ENCODE measurements at places on chromosomes 2 and 18.

DNA sequence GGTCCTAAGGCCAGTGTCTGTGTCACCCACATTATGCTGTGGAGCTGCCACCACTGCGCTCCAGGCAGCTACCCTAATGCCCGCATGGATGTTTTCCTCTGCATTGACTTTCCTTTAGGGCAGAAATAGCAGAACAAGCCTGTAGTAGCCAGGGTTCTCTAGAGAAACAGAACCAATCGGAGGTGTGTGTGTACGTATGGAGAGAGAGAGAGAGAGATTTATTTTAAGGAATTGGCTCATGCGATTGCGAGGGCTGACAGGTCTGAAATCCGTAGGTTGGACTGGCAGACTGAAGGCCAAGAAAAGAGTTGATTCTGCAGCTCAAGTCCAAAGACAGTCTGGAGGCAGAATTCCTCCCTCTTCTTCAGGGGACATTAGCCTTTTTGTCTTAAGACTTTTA, 110.3 kb downstream of the LAMA3 start:
- DNase-seq, result no peak

DNA sequence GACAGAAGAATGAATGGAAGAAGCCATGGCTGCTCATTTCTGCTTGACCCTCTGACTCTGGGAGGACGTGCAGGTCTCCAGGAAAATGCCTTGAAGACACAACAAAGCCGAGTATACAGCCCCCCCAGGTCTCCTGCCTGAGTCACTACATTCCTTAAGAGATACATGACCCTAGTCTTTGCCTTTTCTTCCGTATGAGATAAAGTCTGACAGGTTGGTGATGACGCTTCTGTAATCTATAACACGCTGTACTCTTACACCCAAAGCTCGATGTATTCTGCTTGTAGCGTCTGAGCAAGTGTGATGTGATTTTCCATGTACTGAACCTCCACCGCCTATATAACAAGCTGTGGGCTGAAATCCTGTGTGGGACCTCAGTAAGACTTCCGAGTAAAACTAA, 77.3 kb downstream of the KCTD1 start:
- no peak for DNase-seq

GRCh38 chr18:12621742-12622306, 36.1 kb downstream of the SPIRE1 start:
- DNase-seq, result no peak

GRCh38 chr2:175690113-175690837, 311.8 kb downstream of the LNPK start:
- no peak for DNase-seq

- DNase-seq, result no peak
Observed at GRCh38 chr18:70015127-70015526, 67.5 kb upstream of the CD226 start.

- no peak for DNase-seq
Observed at GRCh38 chr2:58122540-58122939, 75.9 kb downstream of the VRK2 start.

DNA sequence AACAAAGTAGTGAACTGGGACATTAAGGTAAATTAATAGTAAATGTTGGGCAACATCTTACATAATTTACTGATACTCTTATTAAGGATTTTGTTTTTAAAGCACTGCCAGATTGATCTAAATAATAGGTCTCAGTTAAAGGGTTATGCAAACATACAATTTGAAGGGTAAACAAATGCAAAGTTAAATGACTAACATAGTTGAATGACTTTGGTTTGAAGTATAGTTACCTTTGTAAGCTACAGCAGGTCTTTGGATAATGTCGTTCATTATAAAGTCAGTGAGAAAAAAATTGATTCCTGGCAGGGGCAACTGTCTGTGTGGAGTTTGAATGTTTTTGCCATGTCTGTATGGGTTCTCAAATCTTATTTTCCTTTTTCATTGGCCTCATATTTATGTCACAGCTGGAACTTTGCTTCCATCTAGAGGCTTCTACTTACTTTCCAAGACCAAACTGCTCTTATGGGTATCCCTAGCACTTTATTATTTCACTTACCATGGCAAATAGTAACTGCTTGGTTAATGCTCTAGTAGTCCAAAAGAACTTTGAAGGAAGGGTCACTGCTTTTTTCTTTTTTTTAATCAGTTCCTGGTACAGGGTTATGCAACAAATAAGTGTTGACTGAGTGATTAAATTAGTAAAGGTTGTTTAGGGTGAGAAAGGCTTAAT, 107.8 kb downstream of the NBEAL1 start:
- DNase-seq, result no peak

DNA sequence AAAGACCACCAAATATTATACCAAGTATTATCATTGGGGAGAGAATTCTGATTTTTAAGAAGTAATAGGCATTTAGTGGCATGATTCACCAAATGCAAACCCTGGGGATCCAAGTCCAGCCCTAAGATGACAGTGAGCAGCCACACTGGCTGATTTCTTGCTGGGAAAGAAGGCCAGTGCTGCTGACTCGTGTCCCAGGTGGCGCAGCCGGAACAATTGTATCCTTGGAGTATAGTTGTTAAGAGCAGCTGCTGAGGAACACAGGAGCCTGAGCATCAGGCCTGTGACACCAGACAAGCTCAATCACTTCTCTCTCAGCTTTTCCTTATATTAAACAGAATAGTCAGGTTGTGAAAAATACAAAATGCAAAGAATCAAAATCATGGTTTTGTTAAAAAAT, 48.4 kb downstream of the LRP1B start:
- no peak for DNase-seq

DNA sequence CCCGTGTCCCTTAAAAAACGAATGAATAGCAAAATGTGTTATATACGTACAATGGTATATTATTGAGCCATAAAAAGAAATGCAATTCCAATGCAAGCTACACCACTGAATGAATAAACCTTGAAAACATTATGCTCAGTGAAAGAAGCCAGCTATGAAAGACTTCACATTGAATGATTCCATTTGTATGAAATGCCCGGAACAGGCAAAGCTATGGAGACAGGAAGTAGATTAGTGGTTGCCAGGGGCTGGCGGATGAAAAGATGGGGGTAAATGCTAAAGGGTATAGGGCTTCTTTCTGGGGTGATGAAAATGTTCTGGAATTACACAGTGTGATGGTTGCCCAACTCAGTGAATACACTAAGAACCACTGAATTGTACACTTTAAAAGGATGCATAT, 113.3 kb downstream of the NOL10 start:
- DNase-seq, result no peak

GRCh38 chr2:233267516-233268245, 16.2 kb downstream of the ATG16L1 start:
- no peak for DNase-seq

DNA sequence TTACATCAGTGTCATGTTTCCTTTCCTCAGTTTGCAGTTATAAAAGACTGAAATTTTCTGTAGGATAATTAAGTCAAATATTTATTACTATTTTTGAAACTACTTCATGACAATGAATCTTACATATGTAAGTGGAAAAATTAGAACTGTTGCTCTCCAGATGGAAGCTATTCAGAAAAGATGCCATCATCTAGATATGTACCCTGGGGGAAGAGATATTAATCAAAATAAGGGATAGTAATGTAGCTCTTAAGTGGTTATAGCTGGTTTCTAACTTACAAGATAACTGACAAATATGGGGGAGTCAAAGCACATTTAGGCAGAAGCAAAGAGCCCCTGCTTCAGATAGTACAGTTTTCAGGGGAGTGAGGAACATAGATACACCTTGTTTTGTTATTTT, 38.1 kb upstream of the PAX3 start:
- DNase-seq, result no peak

- no peak for DNase-seq
Observed at GRCh38 chr2:138239902-138240491, 261.6 kb upstream of the SPOPL start.

DNA sequence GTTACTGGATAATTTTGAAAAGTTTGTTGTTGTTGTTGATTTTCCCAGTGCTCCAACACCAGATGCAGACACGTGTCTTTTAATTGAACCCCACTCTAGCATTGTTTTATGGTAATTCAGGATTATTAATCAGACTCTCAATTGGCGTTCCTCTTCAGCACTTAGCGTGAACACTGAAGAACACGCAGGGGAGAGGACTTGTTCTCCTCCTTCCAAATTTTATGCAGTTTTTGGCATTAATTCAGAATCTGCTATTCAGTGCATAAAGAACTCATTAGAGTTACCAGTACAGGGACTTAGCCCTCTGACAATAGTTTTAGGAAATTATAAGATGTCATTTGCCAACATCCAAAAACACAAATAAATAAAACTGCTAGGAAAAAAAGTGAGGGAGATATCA, 75.5 kb downstream of the SNTG2 start:
- no peak for DNase-seq

GRCh38 chr2:192151853-192152252, 42.9 kb downstream of the TMEFF2 start:
- no peak for DNase-seq

GRCh38 chr2:32680942-32681341, 53.1 kb downstream of the TTC27 start:
- no peak for DNase-seq

- no peak for DNase-seq
Observed at GRCh38 chr2:222076973-222077690, 221.7 kb downstream of the PAX3 start.

GRCh38 chr2:172845028-172845630, 109.5 kb downstream of the RAPGEF4 start:
- DNase-seq, result no peak

GRCh38 chr18:63237881-63238692, 81.5 kb downstream of the BCL2 start:
- DNase-seq, result no peak

- DNase-seq, result no peak
Observed at GRCh38 chr2:38264396-38265221, 112.5 kb downstream of the ATL2 start.

DNA sequence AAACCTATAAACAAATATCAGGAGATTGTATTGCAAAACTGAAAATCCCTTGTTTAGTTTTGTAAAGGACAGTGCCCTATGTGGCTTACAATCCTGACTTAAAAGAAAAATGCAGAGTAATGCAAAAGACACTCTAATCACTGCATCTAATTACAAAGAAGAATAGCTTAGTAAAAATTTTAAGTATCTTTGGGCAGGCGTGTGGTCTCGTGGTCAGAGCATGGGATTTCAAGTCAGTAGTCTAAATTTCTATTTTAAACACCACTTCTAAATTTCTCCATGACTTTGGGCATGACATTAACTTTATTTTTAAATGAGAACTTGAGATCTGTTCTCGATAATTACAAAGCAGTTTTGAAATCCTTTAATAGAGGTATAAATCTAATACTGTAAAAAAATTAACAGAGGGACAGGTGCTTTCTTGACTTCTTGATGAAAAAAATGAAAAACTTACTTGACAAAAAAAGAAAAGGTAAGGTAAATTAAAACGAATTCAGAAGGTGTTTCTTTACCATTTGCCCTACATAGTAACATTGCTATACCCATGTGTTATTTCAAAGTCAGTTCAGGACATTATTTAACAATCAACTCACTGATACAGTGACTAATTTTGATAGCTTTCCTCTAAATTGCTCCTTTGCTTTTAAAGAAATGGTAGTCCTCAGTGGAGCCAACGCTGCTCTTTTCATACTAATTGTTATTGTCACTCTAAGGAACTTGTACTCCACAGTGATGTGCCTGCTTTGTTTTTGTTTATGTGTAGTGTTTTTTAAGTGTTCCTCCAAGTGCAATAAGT, 17.6 kb upstream of the FTCDNL1 start:
- DNase-seq, result no peak

GRCh38 chr2:64338910-64339500, 115.0 kb upstream of the LGALSL start:
- DNase-seq, result no peak

- no peak for DNase-seq
Observed at GRCh38 chr2:144924827-144925226, 404.9 kb upstream of the ZEB2 start.

DNA sequence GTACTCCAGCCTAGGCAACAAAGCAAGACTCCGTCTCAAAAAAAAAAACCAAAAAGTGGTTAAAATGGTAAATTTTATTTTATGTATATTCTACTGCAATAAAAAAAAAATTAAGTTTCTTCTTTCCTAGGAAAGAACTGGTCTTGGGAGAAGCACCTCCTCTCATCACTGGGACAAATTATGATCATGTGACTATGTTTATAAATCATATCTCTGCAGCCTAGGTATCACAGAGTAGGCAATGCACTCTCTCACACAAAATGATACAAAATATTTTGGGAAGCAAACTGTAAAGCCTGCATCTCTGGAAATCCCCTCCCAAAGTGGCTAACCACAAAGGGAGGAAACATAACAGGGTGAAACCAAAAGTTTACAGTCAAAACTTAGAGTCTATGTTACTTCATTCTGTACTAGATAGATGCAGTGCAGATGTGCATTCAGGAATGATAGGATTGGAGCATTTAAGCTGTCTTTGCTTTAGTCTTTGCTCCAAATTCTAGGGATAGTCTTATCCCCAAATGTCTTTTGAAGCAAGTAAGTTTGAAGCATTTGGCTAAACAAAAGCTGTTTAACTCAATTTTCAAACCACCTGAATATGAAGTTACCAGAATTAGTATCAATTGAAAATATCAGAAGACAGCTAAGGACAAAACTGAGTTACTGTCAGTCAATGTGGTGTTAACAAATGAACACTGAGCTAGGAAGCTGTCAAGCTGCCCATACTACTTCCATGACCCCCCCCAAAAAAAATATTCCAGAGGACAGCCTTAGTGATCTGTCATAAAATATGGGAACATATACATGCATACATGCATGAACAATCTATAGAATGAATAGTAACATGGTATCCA, 21.1 kb upstream of the MALT1 start:
- no peak for DNase-seq

DNA sequence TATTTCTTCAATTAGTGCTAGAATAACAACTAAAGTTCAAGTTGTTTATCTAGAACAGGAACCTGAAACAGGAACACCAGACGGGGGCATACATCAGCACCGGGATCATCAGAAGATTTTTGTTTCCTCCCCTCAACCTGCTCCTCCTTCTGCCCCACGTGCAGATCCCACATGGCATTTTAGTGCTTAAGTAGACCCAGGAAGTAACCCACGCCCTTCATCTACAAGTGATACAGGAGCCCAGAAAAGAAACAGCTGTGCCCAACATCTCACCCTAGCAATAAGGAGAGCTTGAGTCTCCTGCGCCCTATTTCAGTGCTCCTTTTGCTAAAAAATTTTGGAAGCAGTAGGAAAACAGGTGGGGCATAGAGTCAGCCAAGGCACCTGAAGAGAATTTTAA, 5.2 kb downstream of the ZNF385B start:
- no peak for DNase-seq

GRCh38 chr2:1636791-1637415, 107.4 kb downstream of the PXDN start:
- no peak for DNase-seq

DNA sequence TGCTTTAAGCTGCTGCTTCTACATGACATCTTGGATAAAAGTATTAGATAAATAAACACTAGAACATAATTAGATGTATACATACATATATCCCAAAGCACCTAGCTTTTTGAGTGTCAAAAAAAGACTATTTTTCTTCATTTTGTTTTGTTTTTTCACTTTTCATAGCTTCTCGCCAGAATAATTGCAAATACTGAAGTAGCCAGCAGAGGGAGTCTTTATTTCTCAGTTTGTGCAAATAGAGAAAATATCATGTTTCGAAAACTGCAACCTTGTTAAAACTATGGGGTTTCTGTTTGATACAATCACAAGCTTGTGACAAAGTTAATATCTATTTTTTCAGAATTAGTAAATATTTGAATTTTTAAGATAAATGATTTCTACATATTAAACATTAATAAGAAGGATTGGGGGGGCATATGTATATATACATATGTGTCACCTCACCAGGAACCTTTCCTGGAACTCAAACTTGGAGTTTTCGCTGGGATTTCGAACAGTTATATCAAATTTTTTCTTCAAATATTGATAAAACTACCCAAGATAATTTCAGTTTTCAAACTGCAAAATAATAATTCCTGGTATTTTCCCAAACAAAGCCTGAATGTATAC, 61.0 kb downstream of the GRB14 start:
- no peak for DNase-seq

GRCh38 chr2:118464046-118464445, 375.8 kb downstream of the INSIG2 start:
- no peak for DNase-seq
